ENCODE measurements at places on chromosomes 7 and 10.

DNA sequence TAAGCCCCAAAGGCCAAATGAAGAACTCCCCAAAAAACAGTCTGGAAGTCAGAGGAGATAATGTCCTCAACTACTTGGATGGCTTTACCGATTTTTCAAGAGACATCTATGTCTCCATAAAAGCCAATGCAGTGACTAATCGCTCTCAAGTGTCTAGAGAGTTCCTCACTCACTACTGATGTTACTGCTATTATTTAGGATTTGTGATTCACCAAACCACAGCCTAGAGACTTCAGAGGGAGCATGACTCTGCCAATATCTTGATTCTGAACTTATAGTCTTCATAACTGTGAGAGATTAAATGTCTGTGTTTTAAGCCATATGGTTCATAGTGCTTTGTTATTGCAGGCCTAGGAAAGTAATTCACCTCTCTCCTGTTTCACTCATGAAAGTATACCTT is 160.2 kb downstream of the IPMK start:
- DNase-seq: no peak

DNA sequence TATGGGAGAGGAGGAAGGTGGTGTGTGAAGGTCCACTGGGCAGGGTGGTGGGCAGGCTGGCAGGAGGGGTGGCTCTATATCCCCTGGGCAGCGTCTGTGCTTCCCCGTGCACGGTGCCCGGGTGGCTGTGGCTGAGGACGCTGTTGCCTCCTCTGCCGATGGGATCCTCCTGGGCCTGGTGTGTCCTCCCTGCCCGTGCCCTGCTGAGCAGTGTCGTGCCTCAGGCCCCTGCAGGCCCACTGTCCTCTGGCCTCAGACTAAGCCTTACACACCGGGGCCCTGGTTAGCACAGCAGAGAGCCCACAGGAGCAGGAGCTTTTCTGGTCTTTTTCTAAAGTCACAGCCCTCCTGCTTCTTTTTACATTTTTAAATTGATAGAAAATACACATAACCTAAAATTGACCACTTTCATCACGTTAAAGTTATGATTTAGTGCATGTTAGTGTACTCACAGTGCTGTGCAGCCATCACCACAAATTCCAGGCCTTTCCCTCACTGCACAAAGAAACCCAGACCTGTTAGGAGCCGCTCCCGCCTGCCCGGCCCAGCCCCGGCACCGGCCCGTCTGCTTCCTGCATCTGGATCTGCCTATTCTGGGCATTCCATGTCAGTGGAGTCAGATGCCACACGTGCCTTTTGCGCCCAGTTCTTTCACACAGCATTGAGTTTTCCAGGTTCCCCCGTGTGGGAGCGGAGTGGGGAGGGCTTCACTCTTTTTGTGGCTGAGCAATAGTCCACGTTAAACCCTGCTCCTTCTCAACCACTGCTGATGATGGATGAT is 19.4 kb downstream of the PFKFB3 start:
- no peak for DNase-seq

DNA sequence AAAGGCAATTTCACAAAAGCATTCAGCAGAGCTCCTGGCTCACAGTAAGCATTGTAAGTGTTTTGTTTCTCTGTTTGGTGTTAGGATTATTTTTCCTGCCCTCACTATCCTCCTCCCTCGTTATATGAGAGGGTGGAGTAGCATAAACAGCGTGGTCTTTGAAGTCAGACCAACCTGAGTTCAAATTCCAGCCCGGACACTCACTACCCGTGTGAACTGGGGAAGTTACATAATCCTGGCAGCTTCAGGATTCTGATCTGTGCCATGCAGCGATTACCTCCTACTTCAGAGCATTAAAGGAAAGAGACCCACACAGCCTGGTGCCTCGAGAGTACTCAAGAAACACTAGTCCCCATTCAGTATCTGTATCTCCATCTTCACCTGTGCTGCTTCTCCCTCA is 386.5 kb downstream of the INHBA start:
- no peak for DNase-seq

- no peak for DNase-seq
Measured at GRCh38 chr10:123377883-123378282, 223.7 kb downstream of the BUB3 start.

GRCh38 chr7:120684463-120684862 is 173.5 kb downstream of the TSPAN12 start:
- no peak for DNase-seq

- DNase-seq: no peak
Measured at GRCh38 chr7:78296644-78297371, 498.2 kb downstream of the PHTF2 start.

GRCh38 chr10:7971949-7972348 is 82.5 kb upstream of the GATA3 start:
- DNase-seq: no peak

GRCh38 chr10:123309731-123310130 is 155.5 kb downstream of the BUB3 start:
- DNase-seq: no peak

DNA sequence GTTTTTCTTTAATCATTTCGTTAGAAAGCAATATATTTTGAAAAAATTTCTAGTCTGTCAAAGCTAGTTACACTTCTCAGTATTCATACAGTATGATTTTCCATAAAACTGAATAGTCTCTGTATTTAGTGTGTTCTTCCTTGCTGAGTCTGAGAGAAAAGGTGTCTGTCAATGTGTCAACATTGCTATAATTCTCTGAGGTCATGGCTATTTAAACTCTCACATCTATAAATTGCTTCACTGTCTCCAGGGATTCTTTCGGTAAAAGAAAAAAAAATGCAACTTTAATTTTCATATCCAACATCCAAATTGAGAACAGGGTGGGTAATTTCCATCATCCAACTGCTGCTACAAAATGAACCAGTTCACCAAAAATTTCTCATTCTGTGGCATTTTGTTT is 319.7 kb upstream of the GHITM start:
- DNase-seq: no peak

GRCh38 chr7:139752604-139753003 is 25.2 kb downstream of the HIPK2 start:
- DNase-seq: no peak

DNA sequence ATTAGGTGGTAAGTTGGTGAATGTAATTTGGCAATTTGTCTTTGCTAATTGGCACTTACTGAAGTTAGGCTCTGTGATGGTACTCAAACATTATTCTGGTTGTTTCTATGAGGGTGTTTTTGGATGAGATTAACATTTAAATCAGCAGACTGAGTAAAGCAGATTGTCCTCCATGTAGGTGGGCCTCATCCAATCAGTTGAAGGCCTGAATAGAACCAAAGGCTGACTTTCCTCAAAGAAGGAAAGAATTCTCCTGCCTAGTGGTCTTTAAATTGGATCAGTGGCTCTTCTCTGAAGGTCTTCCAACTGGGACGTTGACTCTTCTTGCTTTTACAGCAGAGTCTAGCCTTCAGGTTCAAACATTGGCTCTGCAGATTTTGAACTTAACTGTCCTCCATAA is 278.3 kb downstream of the KIF20B start:
- DNase-seq: no peak

- no peak for DNase-seq
Measured at GRCh38 chr10:107169516-107169915, 5.0 kb upstream of the SORCS1 start.

- DNase-seq: no peak
Measured at GRCh38 chr7:51543801-51544553, 227.4 kb upstream of the COBL start.

DNA sequence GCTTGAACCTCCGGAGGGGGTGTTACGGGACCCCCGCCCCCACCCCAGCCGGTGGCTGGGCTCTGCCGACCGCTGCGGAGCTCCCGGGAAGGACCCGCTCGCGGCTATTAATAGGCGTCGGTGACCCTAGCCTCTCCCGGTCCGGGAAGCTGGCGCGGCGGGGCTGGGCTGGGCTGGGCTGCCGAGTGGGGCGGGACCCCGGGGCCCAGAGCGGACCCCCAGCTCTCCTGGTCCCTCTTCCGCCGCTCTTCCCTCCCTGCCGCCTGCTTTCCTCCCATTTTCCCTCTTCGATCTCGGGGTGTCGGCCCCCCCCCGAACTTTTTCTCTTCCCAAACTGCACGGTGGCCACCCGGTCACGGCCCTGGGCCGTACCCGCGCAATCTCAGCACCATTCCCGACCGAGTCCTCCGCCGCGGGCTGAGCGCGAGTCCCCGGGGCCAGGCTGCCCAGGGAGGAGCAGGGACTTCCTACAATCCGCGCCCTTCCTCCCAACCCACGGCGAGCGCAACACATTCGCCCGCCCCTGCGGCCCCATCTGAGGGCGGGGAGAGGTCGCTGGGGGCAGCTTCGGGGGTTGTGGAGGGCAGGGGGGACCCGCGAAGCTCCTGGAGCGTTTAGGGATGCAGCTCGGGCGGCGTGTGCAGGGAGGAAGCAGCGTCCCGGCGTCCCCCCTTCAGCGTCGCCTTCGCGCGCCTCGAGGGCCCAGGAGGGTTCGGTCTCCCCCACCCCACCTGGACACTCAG is 3.1 kb upstream of the ELFN1 start:
- DNase-seq: no peak

GRCh38 chr7:152702-153391 is 39.5 kb upstream of the FAM20C start:
- no peak for DNase-seq

- no peak for DNase-seq
Measured at GRCh38 chr10:11573497-11573896, 38.0 kb downstream of the USP6NL start.

- DNase-seq: no peak
Measured at GRCh38 chr7:68244389-68244788, 1247.8 kb downstream of the TYW1 start.

- DNase-seq: no peak
Measured at GRCh38 chr10:132489704-132490534, 47.7 kb upstream of the INPP5A start.

DNA sequence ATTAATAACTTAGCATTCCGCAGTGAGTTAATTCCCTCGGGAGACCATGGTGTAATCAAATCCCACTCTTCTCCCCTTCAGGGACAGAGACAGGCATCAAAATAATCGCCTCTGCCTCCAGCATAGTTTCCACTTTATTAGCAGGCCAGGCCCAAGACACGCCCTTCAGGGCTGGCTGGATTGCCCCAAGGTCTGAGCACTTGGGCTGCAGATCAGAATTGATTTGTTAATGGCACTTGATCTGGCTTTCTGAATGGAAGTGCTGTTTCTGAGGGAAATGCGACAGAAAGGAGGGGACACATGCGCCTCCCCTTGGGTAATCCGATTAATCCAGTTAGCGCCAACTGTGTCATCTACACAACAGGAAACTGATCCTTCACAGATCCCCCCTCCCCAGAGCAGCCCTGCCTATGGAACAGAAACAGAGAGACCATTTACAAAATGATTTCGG is 15.6 kb downstream of the CHAT start:
- DNase-seq: no peak

- no peak for DNase-seq
Measured at GRCh38 chr7:17015598-17016031, 133.8 kb upstream of the AGR3 start.

GRCh38 chr10:132679217-132679595 is 106.7 kb downstream of the NKX6-2 start:
- no peak for DNase-seq

- DNase-seq: no peak
Measured at GRCh38 chr7:69871886-69872569, 273.8 kb downstream of the AUTS2 start.

DNA sequence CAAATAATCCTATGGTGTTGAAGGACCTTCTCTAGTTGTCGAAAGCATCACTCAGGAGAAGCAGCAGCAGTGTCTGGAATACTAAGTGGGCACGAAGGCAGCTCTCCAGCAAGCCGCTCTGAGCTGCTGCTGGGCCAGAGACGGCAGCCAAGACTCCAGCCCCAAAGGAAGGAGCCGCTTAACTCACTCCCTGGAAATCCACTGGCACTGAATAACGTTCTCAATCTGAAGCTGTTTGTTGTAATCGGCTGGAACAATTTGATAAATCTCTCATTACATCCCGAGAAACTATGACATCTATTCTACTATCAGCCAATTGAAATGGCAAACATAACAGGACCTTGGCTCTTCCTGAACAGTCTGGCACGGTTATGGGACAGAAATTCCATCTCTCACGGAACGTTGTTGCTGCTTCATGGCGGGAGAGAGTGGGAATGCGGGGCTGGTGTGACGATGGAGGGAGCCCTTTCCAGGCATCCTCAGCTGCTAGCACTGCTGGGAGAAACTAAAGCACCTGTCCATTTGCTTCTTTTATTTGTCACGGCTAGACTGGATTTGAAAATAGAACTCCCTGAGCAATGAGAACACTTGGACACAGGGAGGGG is 331.5 kb upstream of the RNF32 start:
- DNase-seq: no peak

DNA sequence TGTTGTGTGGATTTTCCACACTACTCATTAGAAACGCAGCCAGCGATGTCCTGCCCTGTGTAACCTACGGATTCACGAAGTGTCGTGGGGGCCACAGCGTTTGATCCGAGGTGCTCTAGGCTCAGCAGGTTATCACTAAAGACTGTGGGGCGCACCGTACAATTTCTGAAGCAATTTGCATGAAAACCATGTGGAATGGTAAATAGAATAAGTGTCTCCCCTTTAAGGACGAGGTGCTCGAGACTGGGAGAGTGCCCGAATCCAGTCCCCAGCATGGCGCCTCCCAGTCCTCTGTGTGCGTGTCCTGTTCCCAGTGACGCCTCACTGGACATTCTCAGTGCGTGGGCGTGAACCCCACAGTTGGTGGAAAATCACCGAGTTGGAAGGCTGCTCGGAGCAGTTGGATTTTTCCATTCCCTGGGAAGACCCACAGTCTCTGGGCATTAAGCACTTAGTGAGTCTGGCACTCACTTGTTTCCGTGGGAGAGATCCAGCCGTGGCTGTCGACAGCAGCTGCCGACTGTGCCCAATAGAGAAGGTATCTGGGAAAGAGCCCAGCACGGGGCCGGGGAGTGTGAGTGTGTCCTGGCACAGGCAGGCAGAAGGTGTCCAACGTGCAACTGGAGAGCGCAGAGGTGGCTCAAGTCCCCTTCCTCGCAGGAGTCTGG is 37.0 kb downstream of the PFKP start:
- DNase-seq: no peak

- no peak for DNase-seq
Measured at GRCh38 chr7:90345595-90346335, 751 bp upstream of the GTPBP10 start.
